ENCODE measurements at places on chromosomes 7 and 10. TPM values are rescaled to one million over a fixed set of nuclear protein-coding genes. Genes with fewer than 3 reads are reported as not detected.

- peaks cover 70% of the 10 kb centered on the region for H3K36me3 ChIP-seq
- no peak for DNase-seq
- H3K27me3 ChIP-seq = no peaks in the 10 kb centered on the region
- H3K4me3 ChIP-seq = no peak overlapping the region
These were observed 44.3 kb downstream of the PFKP start for GRCh38 chr10:3111621-3112163.

- no peak overlapping the region for H3K27ac ChIP-seq
- H3K4me3 ChIP-seq = no peak overlapping the region
- H3K27me3 ChIP-seq = no peaks in the 10 kb centered on the region
- no peaks in the 10 kb centered on the region for H3K36me3 ChIP-seq
- DNase-seq = no peak
- H3K4me1 ChIP-seq = no peaks in the 10 kb centered on the region
These were observed 119.3 kb downstream of the BBS9 start for GRCh38 chr7:33248671-33249070.

DNA sequence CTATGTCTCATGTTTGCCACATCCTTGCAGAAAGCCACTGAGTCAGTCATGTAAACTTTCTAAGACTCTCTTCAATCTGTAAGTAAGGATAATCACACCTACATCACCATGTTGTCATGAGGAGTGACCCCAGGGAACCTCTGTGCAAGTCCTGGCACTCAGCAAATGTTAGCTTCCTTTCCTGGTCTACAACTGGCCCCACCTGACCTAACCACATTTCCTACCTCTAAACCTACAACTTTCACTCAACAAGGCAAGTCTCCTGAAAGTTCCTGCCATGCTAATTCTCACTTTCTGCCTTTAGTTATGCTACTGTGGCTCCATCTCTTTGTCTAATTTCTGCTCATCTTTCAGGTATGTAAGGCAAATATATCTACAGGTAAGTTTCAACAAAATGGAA, 72.3 kb upstream of the SEM1 start:
- H3K4me3 ChIP-seq = no peak overlapping the region
- H3K27me3 ChIP-seq = no peaks in the 10 kb centered on the region
- no peaks in the 10 kb centered on the region for H3K4me1 ChIP-seq

CCDC71L gene
- total RNA-seq = 17.9 TPM

SYCE1 gene
- 0.24 TPM for total RNA-seq

MMD2 gene
- not detected for total RNA-seq

NUDCD3 gene
- 77.9 TPM for total RNA-seq

All from activated T-helper 1 cell treated with anti-CD3 and anti-CD28 coated beads, Interleukin-12 subunit alpha, Interleukin-12 subunit beta, Interleukin-2, Interleukin-4 antibody, amounts not matched to agents 30 ng/mL and 10 ng/mL and 1 ng/mL, durations not matched to agents 14 hours and 24 hours and 36 hours (primary cell).